ENCODE measurements at places on chromosomes 4 and X.
A peak's percentile ranks its signal among the peaks of the same experiment; 100 is the strongest.

DNA sequence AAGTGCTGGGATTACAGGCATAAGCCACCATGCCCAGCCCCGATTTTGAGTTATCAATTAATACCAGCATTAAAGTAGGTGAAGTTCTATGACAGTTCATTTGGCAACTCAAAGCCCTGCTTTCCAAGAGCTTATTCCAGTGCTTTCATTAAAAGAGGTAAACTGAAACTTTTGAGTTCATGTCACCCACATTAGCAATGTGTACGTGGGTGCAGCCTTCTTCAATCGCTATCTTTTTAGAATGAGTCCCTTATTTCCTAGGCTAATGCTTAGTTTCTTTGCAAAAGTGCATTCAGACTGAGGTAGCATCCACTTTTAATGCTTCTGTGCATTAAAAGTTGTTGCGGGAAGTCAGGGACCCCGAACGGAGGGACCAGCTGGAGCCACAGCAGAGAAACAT lies 26.1 kb upstream of the MTNR1A start:
- DNase-seq, result no peak

- DNase-seq, result no peak
Observed at GRCh38 chr4:78343682-78344081, 207.9 kb upstream of the ANXA3 start.

DNA sequence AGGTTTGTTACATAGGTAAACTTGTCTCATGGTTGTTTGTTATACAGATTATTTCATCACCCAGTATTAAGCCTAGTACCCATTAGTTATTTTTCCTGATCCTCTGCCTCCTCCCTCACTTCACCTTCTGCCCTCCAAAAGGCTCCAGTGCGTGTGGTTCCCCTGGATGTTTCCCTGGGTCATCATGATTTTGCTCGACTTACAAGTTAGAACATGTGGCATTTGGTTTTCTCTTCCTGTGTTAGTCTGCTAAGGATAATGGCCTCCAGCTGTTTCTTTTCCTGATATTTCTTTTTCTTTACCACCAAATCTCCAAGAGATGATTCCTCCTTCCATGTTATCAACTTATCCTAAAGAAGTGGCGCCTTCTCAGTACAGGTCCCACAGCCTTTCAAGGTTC lies 543.1 kb upstream of the ADGRL3 start:
- peak; percentile 17 for DNase-seq

GRCh38 chr4:124974152-124974551 lies 261.6 kb upstream of the ANKRD50 start:
- no peak for DNase-seq

All from fibroblast of skin of back (primary cell).